ENCODE measurements at places on chromosomes 7 and 10.

DNA sequence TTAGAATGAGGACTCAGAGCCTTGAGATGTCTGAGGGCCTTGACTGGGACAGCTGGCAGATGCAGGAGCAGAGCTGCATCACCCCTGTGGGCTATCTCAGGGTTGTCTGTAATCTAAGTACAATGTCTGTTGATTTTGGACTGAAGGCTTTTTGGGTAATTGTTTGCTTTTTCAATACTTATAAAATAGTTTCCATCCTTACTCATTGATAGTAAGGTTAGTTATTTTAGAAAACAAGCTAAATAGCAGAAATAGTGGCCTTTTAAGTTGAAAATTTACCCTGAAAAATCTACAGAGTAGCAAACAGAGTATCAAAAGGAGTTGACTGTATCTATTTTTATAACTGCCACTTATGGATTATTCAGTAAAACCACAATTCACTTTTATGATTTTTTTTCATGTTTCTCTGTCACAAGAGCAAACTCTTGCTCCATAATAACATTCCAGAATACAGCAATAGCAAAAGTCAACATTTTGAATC is 179.7 kb downstream of the CFTR start:
- DNase-seq = no peak

GRCh38 chr7:66339141-66339540 is 134.0 kb downstream of the TPST1 start:
- DNase-seq = no peak

DNA sequence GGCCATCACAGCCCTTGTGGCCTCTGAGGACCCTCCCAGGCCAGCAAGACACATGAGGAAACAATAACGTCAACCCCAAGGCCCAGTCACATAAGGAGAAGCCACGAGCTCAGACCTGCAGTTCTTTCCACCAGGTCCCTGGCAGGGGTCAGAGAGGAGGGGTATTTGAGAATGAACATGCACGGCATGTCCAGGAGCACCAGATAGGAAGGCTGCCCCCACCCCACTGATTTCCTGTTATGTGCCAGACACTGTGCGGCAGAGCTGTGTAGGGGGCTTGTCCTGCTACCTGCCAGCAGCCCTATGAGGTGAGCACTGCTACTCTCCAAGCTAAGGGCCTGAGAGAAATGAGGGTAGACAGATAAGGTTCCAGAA is 40.7 kb upstream of the ZMIZ1 start:
- DNase-seq = no peak

DNA sequence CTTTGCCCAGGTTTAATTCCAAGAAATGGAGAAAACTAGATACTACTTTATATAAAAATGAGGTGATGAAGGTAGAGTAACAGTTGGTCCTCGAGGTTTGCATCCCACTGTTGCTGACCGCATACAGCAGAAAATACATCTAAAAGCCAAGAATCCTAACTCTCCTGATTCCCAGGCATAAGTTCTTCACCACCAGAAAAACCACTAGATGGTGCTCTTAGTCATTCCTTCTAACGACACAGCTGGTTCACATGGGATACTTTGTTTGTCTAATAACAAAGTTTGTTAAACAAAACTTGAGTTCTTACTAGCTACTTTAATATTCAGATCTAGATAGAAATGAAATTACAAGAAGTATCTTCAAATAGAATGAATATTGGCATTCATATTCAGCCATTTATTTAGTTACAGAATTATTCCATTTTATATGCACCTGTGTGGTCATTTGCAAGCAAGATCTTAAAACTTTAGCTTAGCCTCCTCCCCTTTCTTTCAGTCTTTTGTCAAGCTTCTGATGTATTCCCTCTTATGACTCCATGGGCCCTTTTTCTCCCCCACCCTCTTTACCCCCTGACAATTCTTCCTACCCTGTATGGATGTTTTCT is 54.1 kb upstream of the CYP26C1 start:
- peak; percentile 66 for DNase-seq

- no peak for DNase-seq
Measured at GRCh38 chr7:94030634-94031033, 26.5 kb upstream of the BET1 start.

- no peak for DNase-seq
Measured at GRCh38 chr7:157757776-157758467, 421.1 kb downstream of the DNAJB6 start.

DNA sequence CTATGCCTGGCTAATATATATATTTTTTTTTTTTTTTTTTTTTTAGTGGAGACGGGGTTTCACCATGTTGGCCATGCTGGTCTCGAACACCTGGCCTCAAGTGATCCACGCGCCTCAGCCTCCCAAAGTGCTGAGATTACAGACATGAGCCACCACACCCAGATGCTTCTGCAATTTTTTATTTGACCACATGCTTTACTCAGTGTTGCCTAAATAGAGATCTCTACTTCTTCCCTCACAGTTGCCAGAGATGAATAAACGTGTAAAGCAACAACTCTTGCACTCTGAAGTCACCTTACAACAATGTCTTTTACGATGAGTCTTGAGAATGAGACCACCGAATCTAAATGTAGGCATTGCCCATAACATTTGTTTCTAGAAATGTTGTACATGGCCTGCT is 107.9 kb upstream of the FRMD4A start:
- DNase-seq = no peak

GRCh38 chr7:123929655-123930054 is 4.6 kb downstream of the SPAM1 start:
- DNase-seq = no peak

DNA sequence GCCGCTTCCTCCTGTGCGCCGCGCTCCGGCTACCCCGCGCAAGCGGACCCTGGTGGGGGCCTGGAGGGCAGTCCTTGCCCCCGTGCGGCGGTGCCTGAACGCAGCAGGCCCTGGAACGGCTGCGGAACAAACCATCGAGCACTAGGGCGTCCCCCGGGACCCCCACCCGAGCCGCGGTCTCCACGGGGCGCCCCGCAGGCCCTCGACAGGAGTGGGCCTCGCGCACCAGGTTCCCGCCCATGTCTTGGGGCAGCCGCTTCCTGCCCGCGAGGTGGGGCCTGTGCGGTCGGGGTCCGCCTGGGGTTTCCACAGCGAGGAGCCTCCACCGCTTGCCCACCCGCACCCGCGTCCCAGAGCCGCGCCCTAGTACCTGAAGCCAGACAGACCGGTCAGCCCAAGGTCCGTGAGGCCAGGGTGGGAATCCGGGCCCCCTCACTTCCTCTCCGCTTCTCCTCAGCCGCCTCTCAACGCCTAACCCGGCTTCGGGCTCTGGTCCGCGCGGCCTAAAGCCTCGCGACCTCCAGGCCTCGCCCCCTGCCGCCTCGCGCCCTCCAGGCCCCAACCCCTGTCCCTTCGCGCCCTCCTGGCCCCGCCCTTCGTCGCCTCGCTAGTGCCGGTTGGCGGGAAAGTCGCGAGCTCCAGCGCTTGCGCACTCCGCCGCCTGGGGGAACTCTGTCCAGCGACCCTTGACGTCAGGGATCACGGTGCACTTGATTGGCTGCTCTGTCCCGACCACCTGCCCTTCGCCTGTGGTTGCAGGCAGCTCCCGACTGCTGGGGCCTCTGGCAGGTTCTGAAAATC is 7.0 kb upstream of the GBX1 start:
- DNase-seq = peak; percentile 68

- no peak for DNase-seq
Measured at GRCh38 chr7:91343996-91344629, 79.9 kb downstream of the FZD1 start.

- no peak for DNase-seq
Measured at GRCh38 chr7:149199234-149199995, 4.1 kb downstream of the ZNF282 start.

- DNase-seq = no peak
Measured at GRCh38 chr10:14554091-14554490, 220.6 kb downstream of the FAM107B start.

GRCh38 chr10:71748671-71749191 is 24.6 kb downstream of the VSIR start:
- peak; percentile 57 for DNase-seq
